ENCODE measurements at places on chromosomes 12 and 14.
A peak's percentile ranks its signal among the peaks of the same experiment; 100 is the strongest.

- DNase-seq: no peak
Measured at GRCh38 chr14:61454545-61454944, 133.2 kb downstream of the PRKCH start.

GRCh38 chr12:117516034-117516433, 154.6 kb upstream of the NOS1 start:
- no peak for DNase-seq

GRCh38 chr12:62660756-62661155, 194.1 kb downstream of the MON2 start:
- no peak for DNase-seq

- no peak for DNase-seq
Measured at GRCh38 chr12:78402366-78403134, 462.0 kb upstream of the SYT1 start.

DNA sequence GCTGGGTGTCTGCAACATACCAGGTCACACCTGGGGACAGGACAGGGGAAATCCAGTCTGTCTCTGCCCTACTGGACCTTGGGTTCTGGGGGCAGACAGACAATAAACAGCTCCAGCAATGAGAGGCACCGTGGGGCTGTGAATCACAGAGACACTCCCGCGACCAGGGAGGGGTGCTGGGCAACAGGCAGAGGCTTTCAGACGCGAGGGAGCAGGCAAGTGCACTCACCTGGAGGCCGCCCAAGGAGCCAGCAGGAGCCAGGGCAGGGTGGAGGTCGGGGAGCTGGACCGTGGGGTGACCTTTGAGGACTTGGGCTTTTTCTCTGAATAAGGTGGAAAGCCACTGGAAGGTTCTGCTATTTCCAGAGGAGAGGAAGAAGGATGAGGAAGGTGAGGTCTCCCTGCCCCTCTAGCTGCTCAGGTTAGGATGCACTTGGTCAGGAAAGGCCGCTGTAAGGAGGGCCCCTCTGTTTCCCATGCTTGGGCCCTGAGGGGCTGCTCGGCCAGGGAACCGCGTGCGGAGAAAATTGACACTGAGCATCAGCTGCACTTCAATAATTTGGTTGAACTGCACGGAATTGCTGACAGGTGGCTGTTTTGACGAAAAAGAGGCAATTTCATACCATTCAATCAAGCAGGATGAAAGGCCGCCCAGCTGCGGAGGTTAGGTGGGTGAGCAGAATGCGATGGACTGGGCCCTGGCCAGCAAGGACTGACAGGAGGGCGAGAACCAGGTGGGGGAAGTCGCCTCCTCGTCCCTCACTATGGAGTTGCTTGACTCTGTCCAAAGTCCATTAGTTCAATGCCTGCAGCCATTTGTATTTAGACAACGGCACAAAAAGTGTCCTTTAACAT, 42.2 kb downstream of the JAG2 start:
- no peak for DNase-seq

- no peak for DNase-seq
Measured at GRCh38 chr14:31122921-31123320, 84.7 kb downstream of the HECTD1 start.

DNA sequence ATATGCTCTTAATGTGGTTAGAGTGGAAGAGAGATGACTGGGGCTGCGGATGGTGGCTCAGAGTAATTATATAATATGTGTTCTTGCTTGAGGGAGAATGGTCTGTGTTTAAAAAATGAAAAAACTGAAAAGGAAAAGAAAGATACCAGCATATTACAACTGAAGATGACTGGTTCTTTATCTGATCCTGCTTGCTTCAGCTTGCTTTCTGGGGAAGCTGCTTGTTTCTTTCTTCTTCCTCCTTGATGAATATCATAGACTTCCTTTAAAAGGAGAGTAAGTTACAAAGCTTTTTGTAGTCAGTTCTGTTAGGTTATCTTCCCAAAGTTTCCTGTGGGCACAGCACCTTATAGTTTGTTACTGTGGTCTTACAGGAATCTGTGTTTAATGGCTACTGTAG, 210.9 kb downstream of the ERC1 start:
- DNase-seq: no peak

DNA sequence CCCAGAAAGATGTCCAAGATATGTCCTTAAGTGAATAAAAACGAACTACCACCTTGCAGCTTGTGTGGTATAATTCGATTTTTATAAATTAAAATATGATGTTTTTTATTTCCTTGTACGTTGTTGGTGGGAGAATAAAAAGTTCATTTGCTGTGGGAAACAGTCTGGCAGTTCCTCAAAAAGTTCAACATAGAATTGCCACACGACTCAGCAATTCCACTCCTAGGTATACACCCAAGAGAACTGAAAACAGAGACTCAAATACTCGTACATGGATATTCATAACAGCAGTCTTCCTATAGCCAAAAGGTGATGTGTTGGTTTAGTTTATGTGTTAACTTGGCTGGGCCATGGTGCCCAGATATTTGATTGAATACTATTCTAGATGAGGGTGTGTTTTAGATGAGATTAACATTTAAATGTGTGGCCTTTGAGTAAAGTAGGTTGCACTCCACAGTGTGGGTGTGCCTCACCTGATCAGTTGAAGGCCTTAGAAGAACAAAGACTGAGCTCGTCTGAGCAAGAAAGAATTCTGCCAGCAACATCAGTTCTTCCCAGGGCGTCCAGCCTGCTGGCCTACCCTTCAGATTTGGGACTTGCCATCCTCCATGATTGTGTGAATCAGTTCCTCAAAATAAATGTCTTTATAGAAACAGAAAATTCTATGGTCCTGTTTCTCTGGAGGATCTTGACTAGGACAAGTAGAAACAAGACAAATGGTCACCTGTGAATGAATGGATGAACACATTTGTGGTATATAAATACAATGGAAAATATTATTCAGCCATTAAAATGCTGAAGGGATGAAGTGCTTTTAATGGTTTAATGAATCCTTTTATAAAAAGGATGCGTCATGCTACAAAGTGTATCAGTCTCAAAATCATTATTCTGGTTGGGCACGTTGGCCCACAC, 5.1 kb upstream of the DENR start:
- no peak for DNase-seq

DNA sequence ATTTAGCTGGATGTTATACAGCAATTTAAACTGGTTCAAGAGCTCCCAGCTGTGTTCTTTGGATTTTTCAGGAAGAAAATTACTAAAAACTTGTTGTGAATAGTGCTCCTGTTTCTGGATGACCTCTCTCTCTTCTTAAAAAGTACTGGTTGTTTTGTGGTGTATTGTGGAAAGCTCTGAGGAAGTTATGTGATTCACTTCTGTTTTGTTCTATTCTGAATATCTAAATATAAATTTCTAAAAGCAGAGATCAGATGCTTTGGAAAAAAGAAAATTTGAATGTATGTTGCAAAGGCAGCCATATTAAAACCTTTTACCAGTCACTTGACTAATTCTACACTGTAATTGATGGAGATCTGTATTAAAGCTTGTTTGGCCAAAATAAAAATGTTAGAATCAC, 3.4 kb upstream of the C3AR1 start:
- DNase-seq: no peak

- peak; percentile 62 for DNase-seq
Measured at GRCh38 chr12:71938728-71939385, at the start of gene TPH2. TSS of gene TPH2 (plus strand) at chr12:71938845. CDS start at chr12:71938987, 142 bp downstream.

DNA sequence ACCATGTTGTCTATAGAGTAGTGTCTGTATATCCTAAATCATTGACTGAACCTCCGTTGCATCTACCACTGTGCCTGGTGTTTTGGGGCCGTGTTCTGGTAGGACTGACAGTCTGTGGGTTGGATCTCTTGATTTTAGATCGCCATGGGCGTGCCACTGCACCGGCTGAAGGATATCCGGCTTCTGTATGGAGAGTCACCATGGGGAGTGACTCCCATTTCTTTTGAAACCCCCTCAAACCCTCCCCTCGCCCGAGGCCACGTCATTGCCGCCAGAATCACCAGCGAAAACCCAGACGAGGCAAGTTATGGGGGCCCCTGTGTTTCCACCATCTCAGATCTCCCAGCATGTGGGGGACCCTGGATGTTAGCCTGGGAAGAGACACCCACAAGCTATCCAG, 69.1 kb downstream of the ACACB start:
- no peak for DNase-seq

- no peak for DNase-seq
Measured at GRCh38 chr14:87419925-87420324, 573.1 kb downstream of the GALC start.

- no peak for DNase-seq
Measured at GRCh38 chr12:55743406-55744339, 751 bp downstream of the GDF11 start.

GRCh38 chr12:77571127-77571526, 259.6 kb upstream of the NAV3 start:
- DNase-seq: no peak

DNA sequence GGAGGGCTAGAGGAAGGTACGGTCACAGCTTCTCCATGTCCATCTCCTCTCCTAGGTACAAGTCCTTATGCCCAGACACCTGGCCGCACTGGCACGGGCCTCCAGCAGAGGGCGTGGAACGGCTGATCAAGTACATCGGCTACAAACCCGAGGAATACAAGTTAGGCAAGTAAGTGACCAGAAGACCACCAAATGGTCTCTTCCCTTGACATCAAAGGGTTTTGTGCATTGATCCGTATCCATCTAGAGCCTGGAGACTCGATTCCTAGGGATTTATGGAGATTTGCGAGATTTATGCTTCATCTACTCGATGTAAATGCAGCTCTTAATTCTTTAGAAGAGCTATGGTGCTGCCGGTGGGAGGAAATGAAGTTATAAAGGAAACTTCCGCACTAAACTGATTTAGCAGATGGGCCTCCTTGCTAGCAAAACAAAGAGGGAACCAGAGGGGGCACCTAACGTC, 44.2 kb downstream of the KCTD10 start:
- DNase-seq: peak; percentile 10

GRCh38 chr12:100612606-100613005, 39.1 kb downstream of the GAS2L3 start:
- no peak for DNase-seq

- no peak for DNase-seq
Measured at GRCh38 chr12:89481213-89481914, 43.2 kb downstream of the GALNT4 start.

DNA sequence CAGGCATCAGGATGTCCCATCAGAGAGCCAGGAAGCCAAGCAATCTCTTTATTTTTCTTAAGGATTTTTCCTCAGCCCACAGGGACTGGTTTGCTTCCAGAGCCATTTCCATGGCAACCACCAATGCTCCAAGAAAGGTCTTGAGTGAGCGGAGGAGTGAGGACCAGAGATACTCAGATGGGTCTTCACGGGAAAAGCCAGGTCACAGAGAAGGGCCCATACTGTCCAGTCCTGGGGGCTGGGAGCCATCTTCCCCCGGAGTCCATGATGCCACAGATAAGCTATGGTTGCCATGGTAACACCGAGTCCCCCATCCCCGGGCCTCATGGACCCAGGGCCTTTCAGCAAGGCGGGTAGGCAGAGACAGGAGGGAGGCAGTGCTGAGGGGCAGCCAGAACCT, 28.6 kb downstream of the CMKLR1 start:
- no peak for DNase-seq

GRCh38 chr12:81542065-81543010, 216.8 kb downstream of the PPFIA2 start:
- DNase-seq: no peak

Measured in NCI-H446 treated with DMSO at 0.1 percent for 48 hours (cell line).